ENCODE measurements at places on chromosomes 5 and 9. TPM values are rescaled to one million over a fixed set of nuclear protein-coding genes. Genes with fewer than 3 reads are reported as not detected.

DNA sequence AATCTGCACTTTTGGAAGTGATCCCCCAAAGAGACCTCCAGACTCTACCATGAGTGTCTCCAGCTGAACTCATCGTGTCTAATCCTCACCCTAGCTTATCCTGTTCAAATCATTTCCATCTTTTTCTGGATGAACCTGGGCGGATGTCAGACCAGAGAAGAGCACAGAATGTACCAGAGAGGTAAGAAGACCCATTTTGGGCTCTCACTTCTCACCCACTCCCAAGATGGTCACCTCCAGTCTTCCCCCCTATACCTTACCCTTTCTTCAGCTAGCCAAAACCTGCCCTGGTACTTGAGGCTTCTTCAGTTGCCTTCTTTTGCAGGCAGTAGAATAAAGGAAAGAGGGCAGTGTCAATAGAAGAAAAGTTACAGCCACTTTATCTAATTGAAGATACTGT, 27.9 kb upstream of the ANXA2R start:
- H3K27ac ChIP-seq = peak overlapping the region; percentile 99
- peaks cover 37% of the 10 kb centered on the region for H3K27me3 ChIP-seq

- H3K4me1 ChIP-seq = no peaks in the 10 kb centered on the region
- peaks cover 6% of the 10 kb centered on the region for H3K36me3 ChIP-seq
- H3K4me3 ChIP-seq = no peak overlapping the region
- no peak overlapping the region for H3K27ac ChIP-seq
- no peak for DNase-seq
- peaks cover 5% of the 10 kb centered on the region for H3K27me3 ChIP-seq
Observed at GRCh38 chr5:148685520-148686134, 31.3 kb upstream of the HTR4 start.

DNA sequence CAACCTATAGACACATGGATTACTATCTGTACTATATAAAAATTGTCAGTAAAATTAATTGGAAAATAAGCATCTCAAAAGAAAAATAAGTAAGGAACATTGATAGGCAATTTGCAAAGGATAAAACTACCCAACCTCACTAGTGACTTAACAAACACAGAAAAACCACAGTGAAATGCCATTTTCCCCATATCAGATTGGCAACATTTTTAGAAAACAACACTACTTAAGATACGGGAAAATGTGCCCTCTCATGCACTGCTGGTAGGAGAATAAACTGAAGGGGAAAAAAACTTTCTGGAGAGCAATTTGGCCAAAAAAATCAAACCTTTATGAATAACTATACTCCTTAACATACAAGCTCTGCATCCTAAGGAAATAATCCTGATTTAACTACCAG, 254.0 kb downstream of the DEPDC1B start:
- no peak overlapping the region for H3K27ac ChIP-seq
- H3K27me3 ChIP-seq = no peaks in the 10 kb centered on the region
- H3K36me3 ChIP-seq = no peaks in the 10 kb centered on the region
- no peak for DNase-seq

SLC6A7 gene
- not detected for polyA plus RNA-seq

GRCh38 chr5:147504011-147504410, 5.9 kb downstream of the DPYSL3 start:
- H3K27me3 ChIP-seq = peaks cover 8% of the 10 kb centered on the region
- no peaks in the 10 kb centered on the region for H3K4me1 ChIP-seq
- DNase-seq = no peak
- no peak overlapping the region for H3K27ac ChIP-seq

DNA sequence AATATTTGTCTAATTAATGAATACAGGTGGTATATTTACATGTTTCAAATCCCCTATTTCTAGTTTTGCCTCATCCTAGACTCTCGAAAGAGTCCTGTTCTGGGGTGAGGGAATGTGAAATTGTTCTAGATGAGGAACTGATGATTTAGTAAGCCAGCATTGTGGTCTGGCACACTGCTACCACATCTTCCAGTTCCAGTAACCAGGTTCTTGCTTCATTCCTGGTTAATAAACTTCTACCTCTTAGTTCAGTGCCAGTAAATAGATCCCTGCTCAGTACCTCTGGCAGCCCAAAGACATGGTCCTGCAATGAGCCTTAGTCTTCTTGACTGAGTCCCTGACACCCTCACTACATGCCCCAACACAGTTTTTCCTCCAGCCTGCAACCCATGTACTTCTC, 207.7 kb downstream of the SREK1 start:
- H3K27me3 ChIP-seq = peaks cover 2% of the 10 kb centered on the region
- H3K4me1 ChIP-seq = no peaks in the 10 kb centered on the region

GRCh38 chr5:145811834-145812625, 23.1 kb downstream of the PRELID2 start:
- no peak overlapping the region for H3K27ac ChIP-seq
- no peaks in the 10 kb centered on the region for H3K36me3 ChIP-seq
- no peak overlapping the region for H3K4me3 ChIP-seq
- DNase-seq = no peak

- peaks cover 45% of the 10 kb centered on the region for H3K4me1 ChIP-seq
- DNase-seq = no peak
- H3K36me3 ChIP-seq = peaks cover 4% of the 10 kb centered on the region
- no peak overlapping the region for H3K4me3 ChIP-seq
Observed at GRCh38 chr5:169954786-169955185, 25.5 kb downstream of the INSYN2B start.

DNA sequence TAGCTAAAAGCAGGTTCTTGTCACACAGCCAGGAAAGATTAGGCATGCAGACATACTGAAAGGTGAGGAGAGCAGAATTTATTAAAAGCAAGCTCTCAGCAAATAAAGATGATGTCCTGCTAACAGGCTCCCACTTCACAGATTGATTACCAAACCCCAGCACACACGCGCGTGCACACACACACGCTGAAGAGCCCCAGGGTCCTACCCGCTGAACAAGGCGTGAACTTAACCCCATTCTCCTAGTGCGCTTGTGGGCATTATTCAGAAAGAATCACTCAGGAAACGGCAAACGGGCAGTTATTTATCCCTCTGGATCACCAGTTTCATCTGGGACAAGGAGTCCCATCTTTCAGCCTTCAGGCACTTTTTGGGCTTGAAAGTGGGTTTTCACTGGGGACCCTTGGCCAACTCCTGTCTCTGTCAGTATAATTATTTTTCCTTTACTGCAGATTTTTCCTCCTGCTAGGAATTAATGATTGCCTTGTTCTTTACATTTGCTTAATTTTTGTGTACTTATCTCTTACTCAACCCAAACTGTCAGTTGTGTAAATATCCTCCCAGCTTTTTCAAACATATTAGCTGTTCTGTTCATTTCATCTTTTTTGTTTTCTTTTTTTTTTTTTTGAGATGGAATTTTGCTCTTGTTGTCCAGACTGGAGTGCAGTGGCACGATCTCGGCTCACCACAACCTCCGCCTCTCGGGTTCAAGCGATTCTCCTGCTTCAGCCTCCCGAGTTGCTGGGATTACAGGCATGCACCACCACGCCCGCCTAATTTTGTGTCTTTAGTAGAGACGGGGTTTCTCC, 92.6 kb downstream of the RIC1 start:
- H3K4me1 ChIP-seq = peaks cover 1% of the 10 kb centered on the region
- DNase-seq = no peak
- no peak overlapping the region for H3K4me3 ChIP-seq
- no peak overlapping the region for H3K27ac ChIP-seq
- H3K36me3 ChIP-seq = peaks cover 34% of the 10 kb centered on the region

DNA sequence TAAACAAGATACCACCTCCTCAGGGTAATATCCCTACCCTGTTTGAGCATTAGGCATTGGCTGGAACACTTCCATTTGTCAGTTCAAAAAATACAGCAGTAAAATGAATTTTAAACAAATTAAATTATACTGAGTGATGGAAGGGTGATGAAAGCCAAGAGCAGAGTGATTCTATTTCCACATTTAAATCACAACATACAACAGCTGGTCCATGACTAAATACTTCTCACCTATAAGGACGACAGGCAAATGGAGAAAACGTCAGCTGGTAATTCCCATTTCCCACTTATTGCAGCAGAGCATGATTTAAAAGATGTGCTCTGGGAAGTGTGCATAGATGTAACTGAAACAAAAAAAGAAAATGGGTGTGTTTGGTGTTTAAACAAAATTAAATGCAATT, 543.6 kb upstream of the DAB2 start:
- no peak for DNase-seq
- H3K27me3 ChIP-seq = peaks cover 1% of the 10 kb centered on the region
- H3K4me3 ChIP-seq = no peak overlapping the region
- no peaks in the 10 kb centered on the region for H3K4me1 ChIP-seq
- no peak overlapping the region for H3K27ac ChIP-seq

GRCh38 chr5:169347786-169348185, 46.8 kb upstream of the SLIT3 start:
- H3K4me3 ChIP-seq = no peak overlapping the region
- no peaks in the 10 kb centered on the region for H3K36me3 ChIP-seq
- no peak for DNase-seq
- no peak overlapping the region for H3K27ac ChIP-seq
- no peaks in the 10 kb centered on the region for H3K4me1 ChIP-seq

DNA sequence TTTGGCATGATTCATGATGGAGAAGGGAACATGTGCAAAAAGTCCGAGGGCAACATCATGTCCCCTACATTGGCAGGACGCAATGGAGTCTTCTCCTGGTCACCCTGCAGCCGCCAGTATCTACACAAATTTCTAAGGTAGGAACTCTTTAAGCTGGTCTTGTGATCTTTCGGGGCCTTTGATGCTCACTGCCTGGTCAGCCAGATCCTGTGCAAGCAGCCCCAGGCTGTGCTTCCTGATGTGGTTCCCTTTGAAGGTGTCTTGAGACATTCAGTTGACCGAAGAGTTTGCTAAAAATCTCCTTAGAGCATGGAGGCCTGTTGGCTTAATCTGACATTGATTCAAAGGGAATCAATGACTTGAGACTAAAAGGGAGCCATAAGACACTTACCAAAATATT, 60.0 kb downstream of the ADAMTS16 start:
- H3K27ac ChIP-seq = no peak overlapping the region
- peaks cover 1% of the 10 kb centered on the region for H3K27me3 ChIP-seq
- H3K4me1 ChIP-seq = no peaks in the 10 kb centered on the region
- H3K4me3 ChIP-seq = no peak overlapping the region
- no peak for DNase-seq

GRCh38 chr9:131329241-131329641, 39.7 kb downstream of the PLPP7 start:
- no peaks in the 10 kb centered on the region for H3K36me3 ChIP-seq
- no peak for DNase-seq
- H3K27me3 ChIP-seq = peaks cover 3% of the 10 kb centered on the region
- H3K4me3 ChIP-seq = no peak overlapping the region
- H3K4me1 ChIP-seq = no peaks in the 10 kb centered on the region

- peaks cover 7% of the 10 kb centered on the region for H3K27me3 ChIP-seq
- no peak for DNase-seq
- H3K4me1 ChIP-seq = peaks cover 49% of the 10 kb centered on the region
- peak overlapping the region; percentile 98 for H3K4me3 ChIP-seq
- H3K27ac ChIP-seq = peak overlapping the region; percentile 63
- H3K36me3 ChIP-seq = peaks cover 57% of the 10 kb centered on the region
Observed at GRCh38 chr5:40832345-40832744, 2.7 kb downstream of the RPL37 start.
